Hematopoietic multipotent progenitor cell treated with erythropoietin and hydrocortisone succinate and interleukin-3 and kit ligand, for 15 days (in vitro differentiated cells): ENCODE measurements at places on chromosomes 7 and 10.
A peak's percentile ranks its signal among the peaks of the same experiment; 100 is the strongest.

- DNase-seq, result no peak
Observed at GRCh38 chr10:129662426-129662825, 195.4 kb downstream of the MGMT start.

DNA sequence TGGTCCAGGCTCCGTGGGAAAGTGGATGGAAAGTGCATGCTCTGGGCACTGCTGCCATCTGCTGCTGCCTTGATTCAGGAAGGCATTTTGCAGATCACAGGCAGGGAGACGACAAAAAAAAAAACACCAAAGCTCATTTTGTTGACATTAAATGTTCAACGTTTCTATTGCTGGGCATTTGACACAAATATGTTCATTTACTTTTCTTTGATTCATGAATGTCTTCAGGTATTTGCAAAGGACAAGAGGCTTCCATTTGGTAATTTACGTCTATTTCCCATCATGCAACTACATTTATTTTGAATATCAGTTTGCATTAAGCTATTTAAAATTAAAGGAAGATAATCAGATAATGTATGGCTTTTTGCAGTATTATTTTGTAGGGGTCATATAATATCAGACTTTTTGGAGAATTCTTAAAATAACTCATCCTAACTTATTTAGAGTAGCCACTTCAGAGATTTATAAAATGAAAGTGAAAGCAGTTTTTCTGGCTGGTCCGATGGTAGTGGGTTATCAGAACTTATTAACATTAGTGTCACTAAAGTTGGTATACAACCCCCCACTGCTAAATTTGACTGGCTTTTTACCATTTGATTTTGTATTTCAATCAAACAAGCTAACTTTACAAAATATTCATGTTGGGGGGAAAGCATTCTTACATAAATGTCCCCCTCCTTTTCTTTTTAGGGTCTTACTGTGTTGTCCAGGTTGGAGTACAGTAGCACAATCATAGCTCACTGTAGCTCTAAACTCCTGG lies 65.3 kb downstream of the PDIA4 start:
- peak; percentile 78 for DNase-seq

GRCh38 chr10:98272245-98272644 lies 4.3 kb upstream of the LOXL4 start:
- DNase-seq, result no peak

DNA sequence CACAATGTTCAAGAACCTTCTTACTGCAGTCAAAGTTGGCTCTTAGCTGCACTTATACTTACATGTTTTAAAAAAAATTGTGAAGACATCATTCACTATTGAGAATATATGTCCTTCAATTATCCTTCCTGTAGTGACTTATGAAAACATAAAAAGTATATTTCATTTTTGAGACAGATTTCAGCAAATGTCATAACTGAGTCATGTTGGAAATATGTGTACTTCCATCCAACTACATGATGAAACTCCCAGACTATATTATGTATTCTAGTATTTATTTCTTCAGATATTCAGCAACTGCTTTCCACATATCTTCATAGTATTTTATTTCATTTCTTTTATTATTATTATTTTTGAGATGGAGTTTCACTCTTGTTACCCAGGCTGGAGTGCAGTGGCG lies 160.2 kb downstream of the ARHGAP12 start:
- DNase-seq, result no peak

GRCh38 chr7:25356534-25357151 lies 128.4 kb upstream of the NPVF start:
- DNase-seq, result no peak

DNA sequence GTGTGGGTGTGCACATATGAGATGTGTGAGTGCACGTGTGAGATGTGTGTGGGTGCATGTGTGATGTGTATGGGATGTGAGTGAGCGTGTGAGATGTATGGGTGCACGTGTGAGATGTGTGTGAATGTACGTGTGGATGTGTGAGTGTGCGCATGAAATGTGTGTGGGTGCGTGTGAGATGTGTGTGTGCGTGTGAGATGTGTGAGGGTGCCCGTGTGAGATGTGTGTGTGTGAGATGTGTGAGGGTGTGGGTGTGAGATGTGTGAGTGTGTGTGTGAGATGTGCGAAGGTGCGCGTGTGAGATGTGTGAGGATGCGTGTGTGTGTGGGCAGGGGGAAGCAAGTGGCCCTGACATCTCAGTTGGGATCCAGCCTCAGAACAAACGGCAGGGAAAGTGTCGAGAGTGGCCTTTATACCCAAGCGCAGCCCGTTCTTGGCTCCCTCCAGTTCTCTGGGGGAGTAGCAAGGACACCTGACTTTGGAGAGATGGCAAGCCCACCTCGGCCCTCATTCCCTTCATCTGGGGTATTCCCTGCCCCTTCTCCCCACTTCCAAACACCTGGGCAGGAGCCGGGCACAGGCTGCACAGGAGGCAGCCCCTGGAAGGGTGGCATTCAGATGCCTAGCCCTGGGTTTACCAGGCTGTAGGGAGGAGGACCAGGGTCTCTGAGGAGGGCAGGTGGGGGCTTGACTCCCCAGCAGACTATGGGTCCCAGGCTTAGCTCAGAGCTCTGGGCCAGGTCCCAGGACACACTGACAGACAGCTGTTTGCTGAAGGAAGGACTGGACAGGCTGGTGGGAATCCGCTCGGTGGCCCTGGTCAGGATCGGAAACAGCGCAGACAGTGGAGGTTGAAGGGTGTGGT lies 31.6 kb downstream of the PPIF start:
- no peak for DNase-seq

- DNase-seq, result no peak
Observed at GRCh38 chr10:121680879-121681655, 82.8 kb upstream of the FGFR2 start.

DNA sequence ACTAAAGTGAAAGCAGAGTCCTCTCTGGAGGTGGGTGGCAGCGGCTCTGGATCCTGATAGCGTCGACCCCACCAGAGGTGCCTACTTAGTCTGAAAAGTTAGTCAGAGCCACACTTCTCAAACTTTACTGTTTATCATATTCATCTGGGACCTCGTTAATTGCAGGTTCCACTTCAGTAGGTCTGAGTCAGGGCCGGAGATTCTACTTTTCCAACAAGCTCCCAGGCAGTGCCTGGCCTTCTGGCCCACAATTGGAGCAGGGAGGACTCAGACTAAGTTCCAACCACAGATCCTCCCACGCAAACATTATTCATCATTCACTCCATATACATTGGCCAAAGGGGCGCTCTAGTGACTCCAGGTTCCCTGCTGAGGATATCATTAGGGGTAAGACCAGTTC lies 78.1 kb downstream of the VSTM4 start:
- DNase-seq, result no peak
